ENCODE measurements at places on chromosomes 2 and 18.
A peak's percentile ranks its signal among the peaks of the same experiment; 100 is the strongest.

GRCh38 chr2:236803621-236804020 lies 234.0 kb downstream of the ACKR3 start:
- no peak for DNase-seq

DNA sequence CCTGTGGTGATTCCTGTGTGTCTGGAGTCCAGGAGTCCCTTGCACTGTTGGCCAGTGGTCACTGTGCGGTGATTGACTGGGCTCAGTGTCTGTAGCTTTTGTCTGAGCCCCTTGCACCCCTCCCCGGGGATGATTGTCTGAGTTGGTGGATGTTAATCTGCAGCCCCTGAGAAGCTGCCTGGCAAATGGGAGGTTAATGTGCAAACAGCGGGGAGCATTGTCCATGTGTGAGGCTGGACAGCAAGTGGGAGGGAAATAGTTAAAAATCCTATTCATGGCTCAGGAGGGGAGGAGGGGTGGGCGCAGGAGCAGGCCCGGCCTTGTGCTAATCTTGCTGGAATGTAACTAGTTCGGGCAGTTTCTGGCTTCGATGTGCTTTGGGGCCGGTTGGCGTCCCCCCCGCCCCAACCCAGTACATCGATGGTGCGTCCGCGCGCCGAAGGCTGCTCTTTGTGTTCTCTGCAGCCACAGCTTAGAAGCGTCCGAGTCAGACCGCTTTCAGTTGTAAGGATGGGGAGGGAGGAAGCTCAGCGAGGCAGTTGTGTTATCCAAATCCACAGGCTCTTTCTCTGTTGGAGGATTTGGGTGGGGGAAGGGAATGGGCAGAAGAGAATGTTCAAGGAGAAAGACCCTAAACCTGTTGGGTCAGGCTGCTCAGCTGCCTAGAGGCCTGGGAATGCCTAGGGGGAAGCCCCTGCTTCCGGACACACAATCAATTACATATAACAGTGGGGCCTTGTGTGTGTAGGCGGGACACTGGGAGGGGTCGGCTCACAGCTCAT lies 71.8 kb downstream of the TGOLN2 start:
- DNase-seq: no peak

DNA sequence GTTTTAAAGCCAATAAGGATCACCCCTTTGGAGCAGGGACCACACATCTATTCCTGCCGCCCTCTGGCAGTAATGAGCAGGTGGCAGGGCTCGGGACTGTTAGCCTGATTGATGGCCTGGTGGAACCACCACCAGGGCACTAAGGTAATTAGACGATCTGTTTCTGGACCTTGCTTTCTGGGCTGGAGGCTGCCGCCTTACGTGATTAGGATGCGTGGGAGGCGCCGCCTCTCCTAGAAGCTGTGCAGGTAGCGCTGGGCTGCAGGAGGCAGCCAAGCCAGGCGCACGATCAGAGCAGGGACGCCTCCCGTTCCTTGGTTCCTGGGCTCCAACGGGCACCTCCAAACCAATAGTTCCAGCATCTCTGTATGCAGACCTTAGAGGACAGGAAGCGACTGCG lies 242.6 kb upstream of the RAB12 start:
- DNase-seq: no peak

DNA sequence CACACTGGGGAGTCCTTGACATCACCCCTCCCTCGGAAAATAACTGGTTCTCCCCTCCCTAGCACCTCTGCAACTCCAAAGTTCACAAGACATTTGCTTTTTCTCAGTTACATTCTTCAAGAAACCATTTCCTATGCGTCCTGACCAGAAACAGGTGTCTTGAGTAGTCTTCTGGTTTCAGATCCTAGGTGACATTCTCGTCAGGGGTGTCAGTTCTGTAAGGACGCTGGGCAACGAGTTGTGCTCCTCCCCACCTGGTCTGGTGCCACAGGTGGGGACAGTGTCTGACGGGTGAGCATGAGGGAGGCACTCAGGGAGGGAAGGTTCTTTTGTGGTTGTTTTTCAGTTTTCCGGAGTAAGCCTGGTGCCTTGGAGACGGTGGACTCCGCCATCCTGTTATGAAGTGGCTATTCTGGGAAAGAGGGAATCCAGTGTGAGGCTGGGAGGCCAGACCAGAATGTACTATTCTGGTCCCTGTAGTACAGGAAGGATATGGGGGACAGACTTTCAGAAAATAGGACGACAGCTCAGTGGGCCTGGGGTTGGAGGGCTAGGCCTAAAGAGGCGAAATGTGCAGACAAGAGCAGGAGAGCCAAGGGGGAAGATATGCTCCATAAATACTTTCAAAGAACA lies 50.6 kb downstream of the EPAS1 start:
- no peak for DNase-seq

DNA sequence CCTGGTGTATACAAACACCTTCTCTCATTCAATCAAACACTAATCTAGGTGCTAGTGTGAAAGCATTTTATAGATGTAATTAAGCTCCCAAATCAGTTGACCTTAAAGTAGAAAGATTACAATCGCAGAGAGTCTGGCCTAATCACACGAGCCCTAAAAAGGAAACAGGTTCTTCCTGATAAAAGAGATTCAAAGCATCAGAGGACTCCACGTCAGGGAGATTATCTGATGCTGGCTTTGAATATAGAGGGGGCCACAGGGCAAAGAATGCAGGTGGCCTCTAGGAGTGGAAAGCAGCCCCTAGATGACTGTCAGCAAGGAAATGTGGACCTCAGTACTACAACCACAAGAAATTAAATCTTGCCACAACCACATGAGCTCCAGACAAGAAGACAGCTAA lies 28.2 kb upstream of the ZC3H15 start:
- no peak for DNase-seq

- peak; percentile 8 for DNase-seq
These were observed 441.5 kb upstream of the POU3F3 start for GRCh38 chr2:104412384-104412783.

- no peak for DNase-seq
These were observed 5.9 kb downstream of the SLC9A4 start for GRCh38 chr2:102478686-102479470.

DNA sequence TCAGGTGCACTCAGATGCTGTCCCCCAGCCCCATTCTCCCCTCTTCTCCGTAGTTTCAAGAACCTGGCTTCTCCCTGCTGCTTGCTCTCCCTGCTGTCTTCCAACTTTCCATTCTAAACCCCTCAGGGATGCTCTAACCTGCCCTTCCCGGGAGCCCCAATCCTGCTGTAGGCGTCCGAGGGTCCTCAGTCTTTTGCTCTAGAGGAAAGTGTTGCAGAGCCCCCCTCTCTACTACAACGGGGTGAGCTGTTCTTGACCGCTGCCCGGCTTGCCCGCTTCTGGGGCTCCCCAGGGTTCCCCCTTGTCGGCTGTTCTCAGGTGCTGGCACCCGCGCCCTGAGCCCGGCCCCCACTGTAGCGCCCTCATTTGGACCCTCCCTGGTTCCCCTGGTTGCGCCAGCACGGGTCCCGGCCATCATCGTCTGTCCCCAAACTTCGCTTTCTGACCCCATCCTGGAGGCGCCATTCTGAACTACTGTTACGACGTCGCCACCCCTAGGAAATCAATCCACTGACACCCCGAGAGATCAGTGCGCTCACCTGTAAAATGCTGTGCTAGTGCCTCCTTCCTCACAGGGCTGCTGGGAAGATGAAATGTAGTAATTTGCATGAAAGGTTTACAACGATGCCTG lies 31.9 kb upstream of the REG3G start:
- no peak for DNase-seq

DNA sequence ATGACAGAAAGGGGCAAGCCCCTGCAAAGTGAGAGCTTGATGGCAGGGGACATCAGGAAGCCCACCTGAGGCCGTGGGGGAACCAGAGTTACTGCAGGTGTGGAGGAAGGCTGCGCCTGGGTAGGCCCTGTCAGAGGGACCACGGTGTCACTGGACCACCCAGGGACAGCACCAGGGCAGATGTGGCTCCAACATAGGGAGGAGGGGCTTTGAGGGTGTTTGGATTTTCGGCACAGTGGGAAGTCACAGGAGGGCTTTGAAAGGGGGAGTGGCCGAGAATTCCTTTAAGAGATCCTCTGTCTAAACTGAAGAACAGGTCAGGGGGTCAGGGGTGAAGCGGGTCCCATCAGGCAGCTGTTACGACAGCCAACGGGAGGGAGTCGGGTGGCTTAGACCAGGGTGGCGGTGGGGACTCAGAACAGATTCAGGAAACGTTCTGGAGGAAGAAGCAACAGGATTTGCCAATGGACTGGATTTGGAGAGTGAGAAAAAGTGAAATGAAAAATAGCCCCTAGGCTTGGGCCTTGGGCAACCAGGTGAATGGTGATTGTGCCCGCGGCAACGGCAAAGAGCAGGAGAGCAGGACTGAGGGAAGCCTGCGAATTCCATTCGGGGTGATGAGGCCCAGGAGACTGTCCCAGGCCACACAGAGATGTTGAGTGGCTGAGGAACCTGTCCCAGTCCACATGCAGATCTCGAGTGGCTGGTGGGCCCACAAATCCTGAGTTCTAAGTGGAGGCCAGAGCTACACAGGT lies 166.1 kb downstream of the LAMA1 start:
- no peak for DNase-seq

DNA sequence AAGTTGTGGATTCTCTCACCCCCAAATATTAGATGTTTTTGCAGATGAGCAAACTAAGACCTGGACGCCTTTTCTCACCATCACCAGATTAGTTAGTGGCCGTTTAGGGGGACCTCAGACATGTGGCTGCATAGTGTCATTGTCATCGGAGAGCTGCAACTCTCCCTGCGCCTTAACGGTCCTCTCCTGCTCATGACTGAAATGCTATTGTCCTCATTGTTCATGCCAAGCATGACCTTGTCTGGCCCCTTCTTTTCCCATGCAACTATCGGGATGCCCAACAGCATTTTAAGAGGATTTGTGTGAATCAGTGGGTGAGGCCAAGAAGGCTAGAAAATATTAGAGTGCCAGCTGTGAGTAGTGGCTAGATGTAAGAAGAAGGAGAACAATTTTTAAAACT lies 174.2 kb downstream of the SOCS6 start:
- DNase-seq: no peak

GRCh38 chr2:24511198-24511597 lies 20.1 kb downstream of the NCOA1 start:
- no peak for DNase-seq

GRCh38 chr2:75500633-75501032 lies 60.1 kb downstream of the EVA1A start:
- DNase-seq: no peak

GRCh38 chr2:111897924-111898702 lies at the start of gene MERTK:
Gene MERTK (plus strand): TSS chr2:111898607. CDS start chr2:111898736, 129 bp downstream.
- DNase-seq: peak; percentile 56

- DNase-seq: no peak
These were observed 213.9 kb downstream of the PTH2R start for GRCh38 chr2:208620487-208620978.

DNA sequence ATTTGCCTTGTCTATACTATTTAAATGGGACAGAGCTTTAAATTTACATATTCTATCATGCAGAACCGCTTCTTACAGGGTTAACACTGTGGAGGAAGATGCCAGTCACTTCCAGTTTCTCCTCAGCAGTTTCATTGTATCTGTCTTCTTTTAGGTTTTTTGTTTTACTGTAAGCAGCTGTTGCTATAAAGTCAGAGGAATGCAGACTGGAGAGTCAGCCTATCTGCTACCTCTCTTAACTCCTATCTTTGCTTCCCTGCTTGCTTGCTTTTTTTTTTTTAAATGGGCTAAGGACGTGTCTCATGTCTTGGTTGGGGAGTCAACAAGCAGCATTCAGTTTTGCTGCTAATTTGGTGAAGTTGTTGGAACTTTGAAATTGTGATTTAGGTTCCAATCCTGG lies 8.9 kb downstream of the EPC2 start:
- DNase-seq: no peak

DNA sequence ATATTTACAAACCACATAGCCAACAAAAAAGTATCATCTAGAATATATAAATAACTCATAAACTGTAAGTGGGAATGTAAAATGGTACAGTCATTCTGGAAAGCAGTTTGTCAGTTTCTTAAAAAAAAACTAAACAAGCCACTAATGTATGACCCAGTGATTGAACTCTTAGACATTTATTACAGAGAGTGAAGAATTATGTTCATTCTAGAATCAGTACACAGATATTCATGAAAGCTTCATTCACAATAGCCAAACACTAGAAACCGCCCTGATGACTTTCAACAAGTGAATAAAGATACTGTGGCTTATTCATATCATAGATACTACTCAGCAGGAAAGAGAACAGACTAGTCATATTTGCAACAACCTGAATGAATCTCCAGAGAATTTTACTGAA lies 1541.5 kb downstream of the LRP1B start:
- DNase-seq: no peak

- no peak for DNase-seq
These were observed 114.8 kb downstream of the PLB1 start for GRCh38 chr2:28610583-28611201.

DNA sequence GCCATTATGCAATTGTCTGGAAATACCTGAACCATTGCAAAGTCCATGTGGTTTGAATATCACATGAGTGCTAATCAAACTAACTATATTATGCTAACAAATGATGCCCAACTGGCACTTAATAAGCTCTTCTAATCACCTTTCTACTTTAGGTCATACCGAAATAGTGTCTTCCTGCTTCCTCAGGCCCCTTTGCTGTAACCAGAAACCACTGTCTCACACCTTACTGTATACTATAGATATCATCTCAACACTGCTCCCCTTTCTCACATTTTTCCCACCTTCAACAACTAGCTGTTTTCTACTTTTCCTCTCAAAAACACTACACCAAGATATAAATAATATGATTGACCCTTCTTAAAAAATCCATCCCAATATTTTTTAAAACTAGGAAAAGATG lies 633.9 kb downstream of the BCL11A start:
- DNase-seq: no peak

GRCh38 chr2:67950919-67951318 lies 111.9 kb downstream of the C1D start:
- no peak for DNase-seq

GRCh38 chr2:84443477-84443876 lies 15.6 kb downstream of the SUCLG1 start:
- DNase-seq: no peak

- peak; percentile 19 for DNase-seq
These were observed 23.1 kb downstream of the PPM1B start for GRCh38 chr2:44191739-44192138.

- DNase-seq: no peak
These were observed 79.7 kb upstream of the TAF1B start for GRCh38 chr2:9763356-9764152.

- DNase-seq: no peak
These were observed 426.1 kb upstream of the FANCL start for GRCh38 chr2:58667137-58667774.

DNA sequence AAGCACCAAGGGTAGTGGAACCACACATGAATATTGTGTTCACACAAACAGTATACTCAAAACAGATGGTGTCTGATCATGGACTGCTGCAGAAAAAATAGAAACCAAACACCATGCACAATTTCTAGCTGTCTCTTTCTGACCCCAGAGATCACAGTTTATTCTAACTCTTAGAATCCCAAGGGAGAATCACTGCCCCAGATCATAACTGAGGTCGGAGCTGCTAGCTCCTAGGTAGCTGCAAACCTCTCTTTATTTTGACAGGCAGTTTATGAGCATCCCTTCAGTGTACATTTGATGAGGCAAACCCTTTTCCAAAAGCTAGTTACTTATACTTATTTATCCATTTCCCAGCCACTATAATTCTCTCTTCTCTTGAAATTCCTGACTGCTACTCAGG lies 439.1 kb upstream of the HNMT start:
- DNase-seq: no peak

GRCh38 chr2:18376936-18377335 lies 183.5 kb downstream of the RDH14 start:
- no peak for DNase-seq

GRCh38 chr2:18749912-18750526 lies 160.7 kb upstream of the NT5C1B start:
- peak; percentile 2 for DNase-seq
